ENCODE measurements at places on chromosomes 16 and 17.

GRCh38 chr16:56413381-56413780 is 12.0 kb downstream of the AMFR start:
- H3K4me1 ChIP-seq = peaks cover 7% of the 10 kb centered on the region
- no peak overlapping the region for H3K27ac ChIP-seq
- H3K36me3 ChIP-seq = peaks cover 41% of the 10 kb centered on the region
- DNase-seq = no peak
- H3K27me3 ChIP-seq = no peaks in the 10 kb centered on the region

GRCh38 chr17:29642171-29642611 is 19.5 kb upstream of the CORO6 start:
- peak overlapping the region; percentile 24 for H3K27ac ChIP-seq
- H3K4me3 ChIP-seq = no peak overlapping the region
- H3K4me1 ChIP-seq = peaks cover 29% of the 10 kb centered on the region
- peaks cover 27% of the 10 kb centered on the region for H3K36me3 ChIP-seq
- DNase-seq = no peak

DNA sequence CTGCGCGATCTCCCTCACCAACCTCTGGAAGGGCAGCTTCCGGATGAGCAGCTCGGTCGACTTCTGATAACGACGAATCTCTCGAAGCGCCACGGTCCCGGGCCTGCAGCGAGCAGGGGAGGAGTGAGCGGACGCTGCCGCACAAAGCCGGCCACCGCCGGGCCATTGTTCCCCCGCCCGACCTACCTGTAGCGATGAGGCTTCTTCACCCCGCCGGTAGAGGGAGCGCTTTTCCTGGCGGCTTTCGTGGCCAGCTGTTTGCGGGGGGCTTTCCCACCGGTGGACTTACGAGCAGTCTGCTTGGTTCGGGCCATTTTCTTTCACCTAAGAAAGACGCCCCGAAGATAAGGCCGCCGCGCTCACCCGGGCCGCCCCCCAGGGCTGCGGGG is 5.8 kb upstream of the UNK start:
- peak; percentile 73 for DNase-seq
- H3K36me3 ChIP-seq = peaks cover 41% of the 10 kb centered on the region
- no peaks in the 10 kb centered on the region for H3K27me3 ChIP-seq
- peak overlapping the region; percentile 80 for H3K27ac ChIP-seq
- peak overlapping the region; percentile 97 for H3K4me3 ChIP-seq

DNA sequence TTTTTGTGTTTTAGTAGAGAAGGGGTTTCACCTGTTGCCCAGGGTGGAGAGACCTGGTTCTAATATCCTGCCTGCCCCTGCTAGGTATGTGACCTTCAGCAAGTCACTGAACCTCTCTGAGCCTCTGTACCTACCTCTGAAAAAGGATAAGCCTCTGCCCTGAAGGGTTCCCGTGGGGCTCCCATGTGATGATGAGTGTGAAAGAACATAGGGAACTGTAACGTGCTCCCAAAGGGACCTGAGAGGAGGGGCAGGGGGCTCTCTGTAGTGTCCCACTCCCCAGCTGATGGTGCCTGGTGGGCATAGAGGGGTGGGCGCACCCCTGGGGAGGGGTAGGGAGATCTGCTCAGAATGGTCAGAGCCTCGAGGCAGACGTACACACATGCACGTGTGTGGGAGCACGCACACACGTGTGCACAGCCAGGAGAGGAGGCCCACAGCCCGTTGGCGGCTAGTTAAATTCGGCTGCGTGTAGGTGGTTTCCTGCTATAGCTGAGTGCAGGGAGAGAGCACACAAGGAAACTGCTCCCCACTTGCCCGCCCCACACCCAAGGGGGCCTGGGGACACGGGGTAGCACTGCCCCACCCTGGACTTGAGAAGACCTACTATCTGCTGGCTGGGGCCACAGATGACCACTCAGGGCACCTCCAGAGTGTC is 6.7 kb downstream of the KCNH4 start:
- no peaks in the 10 kb centered on the region for H3K36me3 ChIP-seq
- H3K27me3 ChIP-seq = peaks cover 11% of the 10 kb centered on the region
- no peak overlapping the region for H3K4me3 ChIP-seq
- H3K4me1 ChIP-seq = peaks cover 11% of the 10 kb centered on the region

- H3K36me3 ChIP-seq = no peaks in the 10 kb centered on the region
- no peaks in the 10 kb centered on the region for H3K4me1 ChIP-seq
- H3K4me3 ChIP-seq = no peak overlapping the region
Observed at GRCh38 chr17:44602390-44602789, 45.1 kb downstream of the FZD2 start.

GRCh38 chr17:62802561-62803205 is 5.4 kb downstream of the MARCHF10 start:
- H3K4me1 ChIP-seq = no peaks in the 10 kb centered on the region
- H3K4me3 ChIP-seq = no peak overlapping the region
- no peaks in the 10 kb centered on the region for H3K36me3 ChIP-seq
- no peak overlapping the region for H3K27ac ChIP-seq

DNA sequence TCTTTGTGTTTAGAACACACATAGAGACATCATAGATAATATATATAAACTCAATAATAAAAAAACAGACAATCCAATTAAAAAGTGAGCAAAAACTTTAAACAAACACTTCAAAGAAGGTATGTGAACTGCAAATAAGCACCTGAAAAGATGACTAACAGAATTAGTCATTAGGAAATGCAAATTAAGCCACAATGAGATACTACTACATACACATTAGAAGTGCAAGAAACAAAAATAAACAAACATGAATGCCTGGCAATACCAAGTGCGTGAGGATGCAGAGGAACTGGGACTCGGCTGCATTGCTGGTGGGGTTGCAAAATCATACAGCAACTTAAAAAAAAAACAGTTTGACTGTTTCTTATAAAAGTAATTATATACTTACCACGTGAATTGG is 799.0 kb downstream of the KCNJ2 start:
- H3K4me1 ChIP-seq = no peaks in the 10 kb centered on the region
- H3K36me3 ChIP-seq = no peaks in the 10 kb centered on the region
- no peak overlapping the region for H3K27ac ChIP-seq
- no peak overlapping the region for H3K4me3 ChIP-seq
- H3K27me3 ChIP-seq = no peaks in the 10 kb centered on the region

- DNase-seq = no peak
- H3K4me1 ChIP-seq = peaks cover 4% of the 10 kb centered on the region
- H3K27ac ChIP-seq = peak overlapping the region; percentile 51
- no peaks in the 10 kb centered on the region for H3K36me3 ChIP-seq
Observed at GRCh38 chr17:48952904-48953303, 8.3 kb upstream of the SNF8 start.

GRCh38 chr16:84175350-84176081 is 11.3 kb downstream of the TAF1C start:
- H3K4me3 ChIP-seq = no peak overlapping the region
- H3K36me3 ChIP-seq = peaks cover 9% of the 10 kb centered on the region
- peaks cover 7% of the 10 kb centered on the region for H3K27me3 ChIP-seq
- peaks cover 12% of the 10 kb centered on the region for H3K4me1 ChIP-seq
- DNase-seq = no peak

GRCh38 chr16:62870554-62870953 is 834.3 kb upstream of the CDH8 start:
- no peaks in the 10 kb centered on the region for H3K27me3 ChIP-seq
- DNase-seq = no peak
- no peak overlapping the region for H3K4me3 ChIP-seq
- H3K4me1 ChIP-seq = no peaks in the 10 kb centered on the region
- no peaks in the 10 kb centered on the region for H3K36me3 ChIP-seq

- no peak overlapping the region for H3K4me3 ChIP-seq
- H3K36me3 ChIP-seq = peaks cover 33% of the 10 kb centered on the region
- H3K27ac ChIP-seq = no peak overlapping the region
- no peak for DNase-seq
- H3K27me3 ChIP-seq = peaks cover 6% of the 10 kb centered on the region
- no peaks in the 10 kb centered on the region for H3K4me1 ChIP-seq
Observed at GRCh38 chr17:81898029-81898866, 3.8 kb upstream of the NPB start.

- H3K27ac ChIP-seq = no peak overlapping the region
- peaks cover 23% of the 10 kb centered on the region for H3K4me1 ChIP-seq
- H3K27me3 ChIP-seq = no peaks in the 10 kb centered on the region
- no peak overlapping the region for H3K4me3 ChIP-seq
Observed at GRCh38 chr17:9256751-9257629, 235.7 kb downstream of the NTN1 start.

DNA sequence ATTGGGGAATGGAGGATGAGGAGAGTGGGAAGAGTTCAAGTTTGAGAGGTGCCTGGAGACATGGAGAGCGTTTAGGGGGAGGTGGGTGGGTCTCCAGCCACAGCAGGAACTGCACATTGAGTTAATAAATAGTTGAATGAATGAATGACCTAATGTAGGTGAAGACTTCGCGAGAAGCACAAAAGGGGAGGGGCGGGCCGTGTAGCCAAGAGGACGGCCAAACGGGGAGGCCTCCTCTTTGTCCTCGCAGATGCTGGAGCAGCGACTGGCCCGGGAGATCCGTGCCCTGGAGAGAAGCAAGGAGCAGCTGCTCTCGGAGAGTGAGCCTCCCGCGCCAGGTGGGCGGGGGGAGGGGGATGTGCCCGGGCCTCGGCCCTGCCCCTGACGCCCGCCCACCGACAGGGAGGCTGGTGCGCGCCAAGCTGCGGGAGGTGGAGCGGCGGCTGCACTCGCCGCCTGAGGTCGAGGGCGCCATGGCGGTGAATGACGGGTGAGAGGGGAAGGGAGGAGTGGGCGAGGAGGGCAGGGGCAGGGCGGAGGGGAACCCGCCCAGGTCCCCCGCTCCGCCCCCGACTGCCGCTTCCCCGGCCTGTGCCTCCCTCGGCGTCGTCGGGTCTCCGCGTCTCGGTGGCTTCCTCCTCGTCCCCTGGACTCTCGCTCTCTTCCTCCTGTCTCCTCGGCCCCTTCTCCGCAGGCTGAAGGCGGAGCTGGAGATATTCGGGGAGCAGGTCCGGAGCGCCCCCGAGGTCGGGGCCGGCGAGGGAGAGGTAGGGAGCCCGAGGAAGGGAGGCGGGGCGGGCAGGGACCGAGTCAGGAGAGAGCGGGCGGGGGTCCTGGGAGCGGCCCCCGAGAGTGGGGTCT is 12.9 kb downstream of the SYCE1L start:
- peak overlapping the region; percentile 81 for H3K4me3 ChIP-seq
- no peaks in the 10 kb centered on the region for H3K27me3 ChIP-seq
- H3K36me3 ChIP-seq = no peaks in the 10 kb centered on the region
- peak; percentile 66 for DNase-seq
- H3K4me1 ChIP-seq = peaks cover 11% of the 10 kb centered on the region
- peak overlapping the region; percentile 62 for H3K27ac ChIP-seq

GRCh38 chr17:77203436-77203835 is 62.7 kb downstream of the SEC14L1 start:
- peaks cover 82% of the 10 kb centered on the region for H3K36me3 ChIP-seq
- no peak for DNase-seq
- H3K27me3 ChIP-seq = no peaks in the 10 kb centered on the region
- H3K4me1 ChIP-seq = no peaks in the 10 kb centered on the region
- no peak overlapping the region for H3K27ac ChIP-seq

- H3K27me3 ChIP-seq = no peaks in the 10 kb centered on the region
- DNase-seq = no peak
- H3K27ac ChIP-seq = no peak overlapping the region
- peaks cover 4% of the 10 kb centered on the region for H3K4me1 ChIP-seq
Observed at GRCh38 chr17:45197108-45197507, 24.6 kb upstream of the FMNL1 start.

DNA sequence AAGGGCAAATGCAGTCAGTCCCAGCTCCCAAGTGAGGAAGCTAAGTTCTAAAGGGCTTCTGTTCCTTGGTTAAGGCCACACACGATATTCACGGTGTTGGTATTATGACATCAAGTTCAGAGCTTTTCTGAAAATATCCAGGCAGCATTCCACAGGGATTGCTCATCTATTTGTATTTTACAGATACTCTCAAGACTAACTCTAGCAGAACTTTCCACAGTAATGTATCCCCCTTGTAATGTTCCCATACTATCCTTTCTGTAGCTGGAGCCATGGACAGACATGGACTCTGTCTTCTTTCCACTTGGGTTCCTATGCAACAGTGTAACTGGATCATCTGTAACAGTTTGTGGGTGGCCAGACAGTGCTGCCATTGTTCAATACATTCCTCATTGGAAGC is 13.5 kb downstream of the SDR42E1 start:
- no peak overlapping the region for H3K4me3 ChIP-seq
- peaks cover 11% of the 10 kb centered on the region for H3K36me3 ChIP-seq
- H3K27me3 ChIP-seq = no peaks in the 10 kb centered on the region
- no peak for DNase-seq

GRCh38 chr17:10117581-10118001 is 80.8 kb downstream of the GAS7 start:
- H3K27me3 ChIP-seq = peaks cover 2% of the 10 kb centered on the region
- H3K4me1 ChIP-seq = peaks cover 22% of the 10 kb centered on the region
- no peak overlapping the region for H3K4me3 ChIP-seq

DNA sequence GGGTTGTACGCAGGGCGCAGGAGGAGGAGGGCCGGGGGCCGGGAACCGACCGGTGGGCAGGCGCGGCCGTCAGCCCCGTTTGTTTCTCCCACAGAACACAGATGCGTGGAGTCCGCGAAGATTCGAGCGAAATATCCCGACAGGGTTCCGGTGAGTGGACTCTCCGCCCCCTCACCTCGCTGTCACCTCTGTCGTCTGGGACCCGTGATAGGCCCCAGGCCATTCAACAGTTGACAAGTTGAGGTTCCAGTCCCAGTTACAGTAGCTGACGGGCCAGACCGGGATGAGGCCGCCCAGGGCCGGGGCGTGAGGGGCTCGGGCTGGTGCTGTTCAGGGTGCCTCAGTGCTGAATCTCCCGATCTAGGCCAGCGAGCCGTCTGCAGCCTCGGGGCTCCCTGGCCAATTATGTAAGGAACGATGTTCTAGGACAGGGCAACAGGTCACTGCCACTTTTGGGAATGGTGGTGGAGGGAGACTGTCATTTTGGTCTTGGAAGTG is 628 bp downstream of the GABARAPL2 start:
- DNase-seq = peak; percentile 23
- peaks cover 14% of the 10 kb centered on the region for H3K27me3 ChIP-seq
- H3K27ac ChIP-seq = peak overlapping the region; percentile 53
- peaks cover 33% of the 10 kb centered on the region for H3K36me3 ChIP-seq
- peaks cover 25% of the 10 kb centered on the region for H3K4me1 ChIP-seq

GRCh38 chr16:68539711-68540239 is 684 bp downstream of the ZFP90 start:
- peak overlapping the region; percentile 81 for H3K27ac ChIP-seq
- H3K4me1 ChIP-seq = peaks cover 11% of the 10 kb centered on the region
- peak overlapping the region; percentile 84 for H3K4me3 ChIP-seq
- peak; percentile 16 for DNase-seq
- no peaks in the 10 kb centered on the region for H3K27me3 ChIP-seq

DNA sequence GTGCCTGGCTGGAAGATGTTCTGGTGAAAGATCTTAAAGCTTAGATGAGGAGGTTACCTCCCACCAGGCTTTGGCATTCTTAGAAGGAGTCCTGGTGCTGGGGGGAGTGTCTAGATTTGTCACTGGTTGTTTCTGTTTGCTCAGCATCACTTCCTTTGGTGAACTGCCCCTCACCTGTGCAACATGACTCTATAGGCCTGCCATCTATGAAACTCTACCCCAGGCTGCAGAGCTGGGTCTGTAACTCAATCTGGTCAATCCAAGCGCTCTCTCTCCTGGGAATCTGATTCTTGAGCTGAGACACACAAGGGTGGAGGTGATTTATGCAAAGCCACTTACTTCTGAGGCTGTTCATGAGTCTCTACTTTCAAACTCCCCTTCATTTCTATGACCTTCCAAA is 399.4 kb downstream of the NPIPA7 start:
- no peaks in the 10 kb centered on the region for H3K36me3 ChIP-seq
- no peaks in the 10 kb centered on the region for H3K27me3 ChIP-seq
- no peak overlapping the region for H3K4me3 ChIP-seq

- DNase-seq = no peak
- H3K36me3 ChIP-seq = peaks cover 18% of the 10 kb centered on the region
- H3K4me3 ChIP-seq = no peak overlapping the region
- H3K27me3 ChIP-seq = no peaks in the 10 kb centered on the region
- peaks cover 14% of the 10 kb centered on the region for H3K4me1 ChIP-seq
- no peak overlapping the region for H3K27ac ChIP-seq
Observed at GRCh38 chr17:80569924-80570323, 25.3 kb downstream of the RPTOR start.

All from activated T-helper 2 cell treated with anti-CD3 and anti-CD28 coated beads, Interferon-gamma antibody, Interleukin-2, Interleukin-4, amounts not matched to agents 10 μg/mL and 5 μg/mL and 100 μg/mL, durations not matched to agents 14 hours and 24 hours and 36 hours (primary cell).